ENCODE measurements at places on chromosomes 3 and 15. TPM values are rescaled to one million over a fixed set of nuclear protein-coding genes. Genes with fewer than 3 reads are reported as not detected.
A peak's percentile ranks its signal among the peaks of the same experiment; 100 is the strongest.

The DUOXA1 gene
- not detected for total RNA-seq

GRCh38 chr15:93141371-93141794, 52.4 kb upstream of the RGMA start:
- no peak for DNase-seq

The SAMD7 gene
- not detected for total RNA-seq

The DPPA2 gene
- not detected for total RNA-seq

DNA sequence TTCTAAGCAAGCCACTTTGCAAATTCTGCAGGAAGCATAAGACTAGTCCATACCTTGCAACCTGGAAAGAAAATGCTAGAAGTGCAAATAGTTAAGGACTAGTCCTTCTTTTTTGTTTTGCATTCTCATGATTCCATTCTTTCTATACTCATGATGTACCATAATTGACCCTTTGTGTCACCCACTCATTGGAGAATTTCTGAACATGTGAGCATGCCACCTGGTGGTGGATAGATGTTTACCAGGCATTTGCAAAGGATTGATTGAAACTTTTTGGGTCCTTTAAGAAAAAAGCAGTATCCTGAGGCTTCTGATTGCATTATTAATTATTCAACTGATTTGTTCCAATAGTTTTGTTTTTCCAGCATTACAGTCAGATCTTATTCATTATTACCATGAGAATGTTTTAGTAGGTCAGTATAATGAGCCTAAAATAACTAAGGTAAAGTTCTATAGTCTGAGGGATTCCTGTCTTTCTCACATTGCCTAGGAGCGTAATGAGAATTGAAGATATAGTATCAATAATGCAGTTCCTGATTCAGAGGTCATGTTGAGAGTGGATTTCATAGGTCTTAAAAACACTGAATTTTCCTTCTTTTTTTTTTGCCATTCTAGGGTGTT, 20.2 kb upstream of the DIPK2A start:
- peak; percentile 41 for DNase-seq

- DNase-seq, result no peak
Measured at GRCh38 chr3:126402666-126403302, 8.1 kb downstream of the CFAP100 start.

DNA sequence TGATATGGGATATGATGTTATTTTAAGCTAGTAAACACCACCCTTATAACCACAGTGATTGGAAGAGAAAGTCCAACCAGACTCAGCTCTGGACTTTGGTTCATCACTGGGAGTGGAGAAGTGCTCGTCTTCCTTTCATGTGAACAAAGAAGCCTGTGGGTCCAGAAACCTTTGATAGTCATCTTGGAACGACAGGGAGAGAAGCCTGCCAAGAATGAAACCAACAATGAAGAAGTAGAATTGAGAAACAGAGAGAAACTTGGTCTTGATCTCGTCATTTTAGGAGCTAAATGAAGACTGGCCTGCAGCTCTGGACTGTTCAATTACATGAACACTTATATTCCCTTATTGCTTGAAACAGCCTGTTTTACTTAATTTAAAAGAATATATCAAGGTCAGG, 13.1 kb upstream of the SLC35G2 start:
- DNase-seq, result no peak
